Activated naive CD4-positive, alpha-beta T cell treated with anti-CD3 and anti-CD28 coated beads, Interleukin-2, amount 50 U/mL, for 72 hours (primary cell): ENCODE measurements at places on chromosomes 1 and 21.

DNA sequence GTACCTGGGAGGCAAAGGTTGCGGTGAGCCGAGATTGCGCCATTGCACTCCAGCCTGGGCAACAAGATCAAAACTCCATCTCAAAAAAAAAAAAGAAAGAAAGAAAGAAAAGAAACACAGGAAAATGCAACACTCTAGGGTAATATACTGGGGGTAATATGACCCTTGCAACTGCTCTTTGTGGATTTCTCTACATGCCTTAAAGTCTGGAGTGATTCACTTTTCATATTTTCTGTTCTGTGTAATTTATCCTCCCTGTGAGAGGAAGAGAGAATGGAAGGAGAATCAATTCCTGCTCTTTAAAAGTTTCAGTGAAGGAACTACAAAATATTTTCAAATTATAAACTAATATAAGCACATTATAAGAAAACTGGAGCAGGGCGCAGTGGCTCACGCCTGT, 22.7 kb downstream of the RIT1 start:
- DNase-seq, result no peak

DNA sequence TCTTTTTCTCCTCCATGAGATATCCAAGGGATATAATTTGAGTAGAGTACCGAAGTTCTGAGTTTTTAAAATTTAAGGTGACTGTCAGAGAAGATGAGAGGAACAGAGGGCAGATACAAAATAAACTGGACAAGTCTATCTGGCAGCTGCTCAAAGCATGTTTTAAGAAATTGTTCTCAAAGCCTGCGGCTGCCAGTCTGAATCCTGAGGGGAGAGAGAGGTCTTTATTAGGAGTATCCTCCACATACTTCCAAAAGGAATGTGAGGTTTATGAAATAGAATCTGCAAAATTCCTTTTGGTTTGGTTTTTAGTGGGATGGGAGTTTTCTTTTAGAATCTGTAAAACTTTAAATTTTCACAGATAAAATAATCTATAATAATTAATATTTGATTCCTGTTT, 41.3 kb downstream of the TTC13 start:
- DNase-seq, result no peak

GRCh38 chr1:56378341-56379070, 200.9 kb downstream of the PLPP3 start:
- no peak for DNase-seq

DNA sequence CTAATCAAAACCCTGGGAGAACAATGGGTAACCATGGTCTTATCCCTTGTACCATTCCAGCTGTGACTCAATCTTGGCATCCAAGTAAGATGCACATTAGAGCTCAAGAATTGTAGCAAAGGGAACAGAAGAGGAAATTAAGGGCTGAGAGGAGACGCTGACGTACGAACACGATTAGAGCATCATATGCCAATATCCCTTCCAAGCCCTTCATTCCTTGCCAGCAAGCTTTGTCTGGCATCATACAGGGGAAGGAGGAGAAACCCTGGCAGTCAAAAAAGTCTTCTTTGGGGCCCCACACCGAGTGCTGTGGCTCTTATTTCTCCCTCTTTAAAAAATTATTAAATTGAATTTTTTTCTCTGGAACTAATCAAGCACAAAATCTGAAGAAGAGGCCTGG, 120.9 kb downstream of the ASTN1 start:
- DNase-seq, result no peak

- DNase-seq, result no peak
Measured at GRCh38 chr1:212794561-212795014, 2.9 kb downstream of the TATDN3 start.

- DNase-seq, result no peak
Measured at GRCh38 chr1:159946242-159947187, 1.1 kb upstream of the IGSF9 start.

DNA sequence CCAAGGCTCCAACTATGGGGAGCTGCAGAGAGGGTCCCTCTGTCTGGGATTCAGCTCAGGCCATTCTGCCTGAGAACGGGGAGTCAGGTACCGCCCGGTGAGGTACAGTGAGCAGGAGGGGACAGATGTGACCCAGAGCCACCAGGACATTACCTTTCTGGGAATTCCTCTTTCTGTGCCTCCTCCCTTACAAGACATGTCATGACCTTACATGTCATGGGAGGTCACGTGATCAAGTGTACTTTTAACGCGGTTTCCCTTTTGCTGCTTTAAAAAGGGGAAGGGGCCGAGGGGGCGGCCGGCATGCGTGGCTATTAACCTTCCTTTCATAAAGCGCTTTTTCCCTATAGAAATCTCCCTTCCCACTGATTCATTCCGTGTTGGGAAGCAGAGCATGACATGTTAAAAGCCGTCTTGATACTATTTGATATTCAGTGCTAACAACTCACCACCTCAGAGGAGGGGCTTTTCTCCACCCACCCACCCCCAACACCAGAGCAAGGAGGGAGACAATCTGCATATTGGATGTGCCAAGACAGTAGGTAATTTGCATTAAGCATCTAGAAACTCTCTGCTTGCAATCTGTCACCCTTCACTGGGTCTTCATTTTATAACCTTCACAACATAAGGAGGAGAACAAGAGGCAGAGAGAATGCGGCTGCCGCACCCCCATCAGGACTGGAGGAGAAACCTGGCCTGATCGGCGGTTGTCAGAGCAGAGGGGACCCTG, 113.6 kb upstream of the VAMP3 start:
- DNase-seq, result no peak
